Activated CD4-positive, alpha-beta T cell treated with anti-CD3 and anti-CD28 coated beads, Interleukin-2, amount 50 U/mL, for 1 hour (primary cell): ENCODE measurements at places on chromosomes 16 and 17.

DNA sequence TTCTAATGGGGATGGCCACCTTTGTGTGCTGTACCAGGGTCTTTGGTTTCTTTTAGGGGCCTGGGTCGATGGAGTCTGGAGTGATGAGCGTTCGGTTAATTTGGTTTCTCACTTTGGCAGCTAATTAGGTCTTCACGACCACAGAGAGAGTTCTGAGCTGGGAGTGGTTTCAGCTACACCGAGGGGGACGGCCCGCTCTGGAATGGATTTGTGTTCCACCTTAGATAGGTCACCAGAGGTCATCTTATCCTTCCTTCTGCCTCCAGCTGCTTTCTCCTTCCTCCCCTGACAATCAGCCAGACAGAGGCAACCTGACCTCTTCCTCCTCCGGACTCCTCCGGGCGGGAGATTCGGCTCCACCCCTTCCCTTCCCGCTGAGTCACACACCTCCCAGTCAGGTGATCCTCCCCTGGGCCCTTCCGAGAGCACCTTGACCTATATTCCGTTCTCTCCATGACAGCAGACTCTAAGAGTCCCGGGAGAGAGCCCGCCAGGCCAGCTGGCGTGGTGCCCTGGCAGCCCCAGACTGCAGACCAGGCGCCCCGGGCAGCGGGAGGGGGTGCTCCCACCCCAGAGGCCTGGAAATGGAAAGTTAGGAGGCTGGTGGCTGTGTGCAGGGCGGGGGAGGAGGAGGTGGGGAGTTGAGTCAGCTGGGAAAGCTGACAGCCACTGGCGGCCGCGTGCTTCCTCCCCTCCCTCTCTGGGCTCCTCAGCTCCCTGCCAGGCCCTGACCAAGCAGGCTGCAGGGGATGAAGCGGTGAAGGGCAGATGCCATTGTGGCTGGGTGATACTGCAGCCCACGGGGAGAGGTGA, 44.7 kb downstream of the CHD9 start:
- peak; percentile 36 for DNase-seq

DNA sequence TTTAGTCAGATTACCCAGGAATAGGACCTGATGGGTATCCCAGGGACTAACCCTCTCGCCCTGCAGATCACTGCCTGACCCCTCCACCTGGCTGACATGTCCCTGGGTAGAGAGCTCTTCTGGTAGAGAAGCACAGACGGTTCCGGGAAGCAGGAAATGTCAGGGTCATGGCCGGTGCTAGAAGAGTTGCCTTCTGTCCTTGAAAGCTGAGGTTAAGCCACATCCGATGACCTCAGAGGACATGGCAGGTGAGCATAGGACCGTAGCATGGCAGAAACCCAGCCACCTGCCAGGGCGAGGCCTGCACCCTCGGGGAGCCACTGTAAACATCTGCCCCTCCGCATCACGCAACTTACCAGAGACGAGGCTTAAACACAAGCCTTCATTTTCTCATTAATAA, 483.7 kb downstream of the SOX9 start:
- no peak for DNase-seq

GRCh38 chr16:2737895-2738418, 14.5 kb upstream of the SRRM2 start:
- DNase-seq: no peak

- DNase-seq: no peak
Measured at GRCh38 chr16:84583995-84584394, 33.9 kb downstream of the COTL1 start.

GRCh38 chr17:58170622-58171021, 3.8 kb downstream of the OR4D2 start:
- DNase-seq: no peak

DNA sequence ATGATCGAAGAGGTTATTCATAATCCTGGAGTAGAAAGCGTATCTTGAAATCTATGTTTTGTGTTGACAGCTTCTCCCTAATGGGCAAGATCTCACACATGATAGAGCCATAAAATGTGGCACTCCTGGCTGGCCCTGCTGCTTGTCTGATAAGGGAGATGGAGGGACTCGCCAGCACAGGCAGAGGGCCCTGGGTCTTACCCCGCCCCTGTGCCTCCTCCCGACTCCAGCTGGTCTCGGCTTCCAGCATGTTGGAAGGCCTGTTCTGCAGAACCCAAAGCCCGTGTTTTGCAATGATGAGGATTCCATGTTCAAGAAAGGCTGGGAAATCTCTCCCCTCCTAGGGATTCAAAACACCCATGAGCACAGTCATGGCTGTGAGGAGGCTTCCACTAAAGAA, 106.7 kb upstream of the SDK2 start:
- DNase-seq: no peak

DNA sequence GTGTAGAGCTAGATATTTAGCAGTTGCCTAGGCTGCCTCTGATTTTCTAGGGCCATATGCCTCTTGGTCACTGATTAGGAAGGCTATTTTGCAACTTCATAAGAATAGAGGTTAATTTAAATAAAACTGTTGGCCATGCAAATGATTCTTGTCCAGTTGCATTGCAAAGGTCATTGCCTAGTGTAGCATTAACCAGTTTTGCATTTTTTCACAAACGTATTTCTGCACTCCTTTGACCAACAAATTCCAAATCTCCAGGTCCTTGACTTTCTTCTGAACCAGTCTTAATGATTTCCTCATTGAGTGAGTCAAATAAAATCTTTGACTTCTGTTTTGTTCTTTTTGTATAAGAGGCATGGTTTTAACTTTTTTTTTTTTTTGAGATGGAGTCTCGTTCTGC, 33.5 kb downstream of the ERCC4 start:
- DNase-seq: no peak

DNA sequence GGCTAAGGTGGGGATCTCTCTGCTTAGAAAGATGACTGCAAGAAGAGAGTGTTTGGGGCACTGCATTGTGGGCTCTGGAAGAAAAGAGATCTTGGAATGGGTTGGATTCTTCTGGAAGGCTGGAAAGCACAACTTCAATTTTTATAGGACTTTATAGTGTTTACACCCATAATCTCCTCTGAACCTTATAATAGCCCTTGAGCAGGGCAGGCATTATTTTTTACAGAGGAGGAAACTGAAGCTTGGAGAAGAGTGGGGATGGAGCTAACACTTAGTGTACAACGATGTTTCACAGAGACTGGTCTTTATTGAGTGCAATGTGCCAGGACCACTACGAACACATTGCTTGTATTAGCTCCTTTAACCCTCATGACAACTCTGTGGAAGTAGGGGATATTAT, 10.4 kb downstream of the TNS4 start:
- no peak for DNase-seq

GRCh38 chr17:62572488-62572887, 55.0 kb upstream of the MRC2 start:
- no peak for DNase-seq

- DNase-seq: no peak
Measured at GRCh38 chr17:75459590-75460267, 3.3 kb downstream of the TMEM94 start.

- DNase-seq: peak; percentile 70
Measured at GRCh38 chr17:78925234-78925633, at the start of gene TIMP2. TSS of gene TIMP2 (minus strand) at chr17:78925387. CDS start at chr17:78925088, 299 bp downstream.

GRCh38 chr17:44543213-44543904, 13.9 kb upstream of the FZD2 start:
- DNase-seq: no peak

DNA sequence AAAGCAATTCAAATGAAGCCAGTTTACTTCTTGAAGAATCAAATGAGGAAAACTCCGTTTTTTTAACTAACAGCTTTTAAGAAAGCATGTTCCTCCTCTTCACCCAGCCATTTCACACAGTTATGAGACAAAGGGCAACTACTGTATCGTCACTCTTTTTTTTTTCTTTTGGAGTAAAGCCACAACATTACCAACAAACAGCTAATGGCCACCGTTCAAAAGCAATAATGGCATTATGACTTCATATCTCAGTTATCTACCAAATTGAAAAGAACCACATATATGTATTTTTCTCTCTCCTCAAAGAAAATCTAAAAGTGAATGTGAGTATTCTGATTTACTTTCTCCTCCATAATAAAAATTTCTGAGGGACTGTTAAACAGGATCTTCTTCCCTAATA, 14.5 kb downstream of the GRB2 start:
- DNase-seq: no peak

DNA sequence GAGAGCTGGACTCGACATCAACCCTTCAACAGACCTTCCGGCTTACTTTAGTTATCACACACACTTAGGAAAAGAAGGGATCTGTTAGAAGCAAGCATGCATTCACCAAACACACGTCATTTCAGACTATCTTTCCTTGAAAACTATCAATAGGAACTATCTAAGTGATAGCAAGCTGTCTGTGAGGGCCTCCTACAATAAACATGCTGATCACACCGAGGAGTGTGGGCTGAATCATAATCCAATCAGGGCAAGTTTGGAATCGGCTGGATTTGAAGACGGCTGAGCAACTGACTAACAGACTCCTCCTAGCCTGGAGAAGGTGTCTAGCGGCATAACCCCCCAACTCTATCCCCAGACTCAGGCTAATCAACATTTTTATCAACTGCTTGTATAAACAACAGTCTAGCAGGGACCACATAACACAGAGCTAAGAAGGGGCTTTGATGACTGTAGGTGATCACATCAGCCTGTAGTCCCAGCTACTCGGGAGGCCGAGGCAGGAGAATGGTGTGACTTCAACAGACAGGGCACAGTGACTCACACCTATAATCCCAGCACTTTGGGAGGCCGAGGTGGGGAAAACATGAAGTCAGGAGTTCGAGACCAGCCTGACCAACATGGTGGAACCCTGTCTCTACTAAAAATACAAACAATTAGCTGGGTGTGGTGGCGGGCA, 14.1 kb downstream of the NXN start:
- no peak for DNase-seq

DNA sequence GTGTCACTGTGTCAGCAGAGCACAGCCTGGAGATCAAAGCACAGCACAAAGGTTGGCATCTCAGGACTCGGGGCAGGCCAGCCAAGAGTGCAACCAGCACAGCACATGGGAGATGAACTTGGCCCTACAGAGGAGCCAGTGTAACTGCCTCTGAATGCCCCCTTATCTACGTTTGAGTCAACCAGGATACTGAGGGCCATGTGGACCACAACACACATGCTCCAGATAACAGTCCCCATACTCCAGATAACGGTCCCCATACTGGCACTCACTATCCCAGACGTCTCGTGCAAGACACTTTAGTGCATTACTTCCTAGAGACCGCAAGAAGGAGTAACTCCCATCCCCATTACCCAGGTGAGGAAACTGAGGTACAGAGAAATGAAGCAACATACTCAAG, 88.2 kb downstream of the XYLT1 start:
- no peak for DNase-seq
